ENCODE measurements at places on chromosomes 3 and 15.

GRCh38 chr15:78035321-78035751 lies 42.2 kb downstream of the TBC1D2B start:
- DNase-seq = peak; percentile 70

DNA sequence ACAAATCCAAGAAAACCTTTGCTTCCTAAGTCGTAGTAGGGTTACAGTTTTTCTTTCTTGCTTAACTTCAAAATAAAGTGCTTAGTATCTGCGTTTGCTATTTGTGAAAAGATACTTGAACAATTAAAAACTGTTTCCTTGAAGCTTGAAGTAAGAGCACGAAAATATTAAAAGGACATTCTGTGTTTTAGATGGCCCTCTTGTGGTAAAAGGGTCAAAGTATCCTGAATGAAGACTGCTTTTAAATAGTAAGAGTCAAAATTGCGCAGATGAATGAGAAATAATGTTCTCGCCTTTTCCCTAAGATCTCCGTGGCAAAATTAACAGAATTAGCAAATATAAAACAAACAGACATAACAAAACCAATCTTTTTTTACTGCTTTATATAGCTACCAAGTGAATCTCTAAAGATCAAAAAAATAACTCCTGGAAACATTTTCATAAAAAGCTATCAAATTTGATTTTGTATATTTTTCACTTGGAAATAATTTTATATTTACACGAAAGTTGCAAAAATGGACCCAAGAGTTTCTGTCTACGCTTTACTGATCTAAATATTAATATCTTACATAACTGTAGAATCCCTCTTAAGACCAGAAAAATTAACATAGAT lies 175.4 kb downstream of the MBNL1 start:
- peak; percentile 67 for DNase-seq

- no peak for DNase-seq
Observed at GRCh38 chr3:181417748-181418147, 294.0 kb upstream of the SOX2 start.

DNA sequence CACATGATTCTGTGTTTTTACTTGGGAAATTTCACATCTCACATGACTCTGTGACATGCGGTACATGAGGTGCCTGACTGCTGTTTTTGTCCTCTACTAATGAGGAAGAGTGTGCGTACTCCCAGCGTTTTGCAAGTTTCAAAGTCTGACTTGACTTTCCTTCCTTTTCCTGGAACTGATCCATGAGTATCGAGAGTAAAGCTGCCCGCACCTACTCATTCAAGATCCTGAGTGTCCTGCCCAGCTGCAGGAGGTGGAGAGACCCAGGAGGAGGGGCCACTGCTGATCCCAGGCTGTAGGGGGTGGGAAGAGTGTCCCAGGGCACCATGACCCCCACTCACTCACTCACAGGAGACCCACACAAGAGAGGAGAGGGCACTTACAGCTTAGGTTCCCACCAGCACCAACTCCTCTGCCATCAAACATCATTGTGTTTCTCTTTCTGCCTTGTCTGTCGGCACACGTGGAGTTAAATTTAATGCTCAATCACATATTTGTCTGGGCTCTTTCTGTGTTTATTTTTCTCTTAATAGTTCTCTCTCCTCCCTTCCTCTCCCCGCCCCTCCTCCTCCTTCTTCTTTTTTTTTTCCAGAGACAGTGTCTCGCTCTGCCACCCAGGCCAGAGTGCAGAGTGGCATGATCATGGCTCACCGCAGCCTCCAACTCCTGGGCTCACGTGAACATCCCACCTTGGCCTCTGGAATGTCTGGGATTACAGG lies 1.4 kb downstream of the CCR5AS start:
- DNase-seq = no peak
